ENCODE measurements at places on chromosomes 1 and 21. TPM values are rescaled to one million over a fixed set of nuclear protein-coding genes. Genes with fewer than 3 reads are reported as not detected.
A peak's percentile ranks its signal among the peaks of the same experiment; 100 is the strongest.

Gene GUCA2B
- not detected for total RNA-seq

Gene SH2D1B
- total RNA-seq = 2.7 TPM

Gene NCF2
- total RNA-seq = 8.1 TPM

Gene GNAT2
- not detected for total RNA-seq

Gene SPAG17
- total RNA-seq = 10.2 TPM

Gene DNMT3L
- not detected for total RNA-seq

GRCh38 chr1:48302652-48303051 lies 80.1 kb downstream of the SLC5A9 start:
- no peaks in the 10 kb centered on the region for H3K27me3 ChIP-seq
- H3K4me1 ChIP-seq = no peaks in the 10 kb centered on the region
- H3K4me3 ChIP-seq = no peak overlapping the region
- DNase-seq = no peak
- no peak overlapping the region for H3K27ac ChIP-seq

DNA sequence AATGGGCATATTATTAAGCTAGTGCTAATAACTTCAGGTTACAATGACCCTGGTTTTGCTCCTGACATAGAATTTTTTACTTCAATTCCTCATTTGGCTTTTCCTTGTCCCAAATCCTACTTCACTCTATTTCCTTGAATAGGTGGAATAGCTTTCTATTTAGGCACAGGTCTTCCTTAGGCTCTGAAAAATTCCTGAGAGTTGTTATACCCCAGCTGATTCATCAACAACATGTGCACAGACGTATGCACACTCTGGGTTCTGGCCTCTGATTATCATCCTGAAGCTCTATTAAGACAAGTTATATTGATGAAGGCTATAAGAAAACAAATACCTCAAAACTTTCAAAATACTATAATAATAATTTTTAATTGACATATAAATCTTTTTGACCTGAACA lies 172.4 kb downstream of the NTMT2 start:
- H3K4me1 ChIP-seq = no peaks in the 10 kb centered on the region
- no peak for DNase-seq
- H3K4me3 ChIP-seq = no peak overlapping the region
- no peak overlapping the region for H3K27ac ChIP-seq

- DNase-seq = no peak
- no peak overlapping the region for H3K27ac ChIP-seq
Measured at GRCh38 chr1:125119024-125119441, 3934.3 kb downstream of the SRGAP2C start.

DNA sequence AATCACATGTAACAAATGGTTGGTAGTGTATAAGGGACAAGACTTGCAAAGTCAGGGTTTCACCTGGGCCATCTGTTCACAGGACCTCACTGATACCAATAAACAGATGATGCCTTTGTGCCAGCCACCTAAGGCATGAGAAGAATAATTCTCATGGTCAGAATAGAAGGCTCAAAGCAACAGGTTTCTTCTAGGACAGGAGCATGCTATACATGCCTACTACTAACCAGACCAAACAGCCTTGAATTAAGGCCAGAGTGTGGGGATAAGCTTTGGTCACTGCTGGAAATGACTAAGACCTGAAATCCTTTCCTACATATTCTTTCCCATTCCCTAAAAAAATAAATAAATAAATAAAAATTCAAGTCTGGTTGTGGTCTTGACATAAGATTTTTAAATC lies 17.5 kb downstream of the PSMB2 start:
- H3K4me3 ChIP-seq = no peak overlapping the region
- H3K27me3 ChIP-seq = no peaks in the 10 kb centered on the region
- no peak overlapping the region for H3K27ac ChIP-seq
- no peaks in the 10 kb centered on the region for H3K4me1 ChIP-seq

- no peaks in the 10 kb centered on the region for H3K36me3 ChIP-seq
- no peak for DNase-seq
- H3K27ac ChIP-seq = no peak overlapping the region
- no peak overlapping the region for H3K4me3 ChIP-seq
Measured at GRCh38 chr1:228867108-228867950, 132.1 kb downstream of the RHOU start.

- DNase-seq = no peak
- peak overlapping the region; percentile 27 for H3K27ac ChIP-seq
- H3K4me3 ChIP-seq = no peak overlapping the region
- H3K36me3 ChIP-seq = peaks cover 78% of the 10 kb centered on the region
Measured at GRCh38 chr21:33286600-33287456, 20.7 kb downstream of the IL10RB start.

GRCh38 chr1:206089341-206089740 lies 27.8 kb downstream of the AVPR1B start:
- H3K27ac ChIP-seq = no peak overlapping the region
- no peak for DNase-seq
- H3K4me1 ChIP-seq = no peaks in the 10 kb centered on the region
- no peaks in the 10 kb centered on the region for H3K27me3 ChIP-seq

DNA sequence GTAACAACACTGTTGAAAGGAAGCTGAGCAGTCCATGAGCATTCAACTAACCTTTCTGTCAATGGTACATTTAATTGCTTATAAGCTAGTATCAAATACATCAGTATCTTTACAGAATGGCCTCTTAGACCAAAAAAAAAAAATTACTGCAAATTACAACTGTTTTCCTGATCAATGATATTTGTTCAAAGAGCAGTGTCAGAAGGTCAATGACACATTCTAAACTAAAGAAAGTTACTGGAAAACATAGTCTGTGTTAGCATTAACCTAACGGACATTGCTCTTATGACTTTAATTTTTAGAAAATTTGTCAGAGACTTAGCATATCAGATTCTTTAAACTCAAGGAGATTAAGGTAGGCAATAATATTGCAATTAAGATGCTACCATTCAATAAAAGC lies 162.5 kb downstream of the KCNT2 start:
- no peaks in the 10 kb centered on the region for H3K4me1 ChIP-seq
- no peak for DNase-seq
- H3K4me3 ChIP-seq = no peak overlapping the region
- no peaks in the 10 kb centered on the region for H3K36me3 ChIP-seq
- H3K27me3 ChIP-seq = no peaks in the 10 kb centered on the region
- H3K27ac ChIP-seq = no peak overlapping the region

- DNase-seq = no peak
- H3K27me3 ChIP-seq = no peaks in the 10 kb centered on the region
- H3K36me3 ChIP-seq = no peaks in the 10 kb centered on the region
- H3K4me1 ChIP-seq = no peaks in the 10 kb centered on the region
- no peak overlapping the region for H3K27ac ChIP-seq
- no peak overlapping the region for H3K4me3 ChIP-seq
Measured at GRCh38 chr1:117166076-117166475, 44.5 kb upstream of the TRIM45 start.

DNA sequence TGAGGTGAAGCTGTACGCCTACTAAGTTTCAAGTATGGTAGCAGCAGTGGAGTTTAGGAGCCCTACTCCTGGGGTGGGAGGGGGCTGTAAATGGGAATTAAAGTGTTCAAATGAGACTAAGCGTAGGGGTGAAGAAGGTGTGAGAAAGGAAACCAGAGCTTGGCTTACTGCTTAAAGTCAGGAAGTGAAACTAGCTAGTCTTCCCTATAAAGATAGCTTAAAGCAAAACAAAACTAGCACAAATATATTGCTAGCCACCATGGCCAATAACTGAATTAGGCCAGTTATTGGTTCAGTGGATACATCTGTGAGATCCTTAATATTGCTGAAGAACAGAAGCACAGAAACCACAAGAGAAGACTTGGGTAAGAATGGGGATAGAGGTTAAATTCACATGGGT lies 492.2 kb upstream of the PKN2 start:
- no peaks in the 10 kb centered on the region for H3K4me1 ChIP-seq
- H3K27me3 ChIP-seq = no peaks in the 10 kb centered on the region
- no peaks in the 10 kb centered on the region for H3K36me3 ChIP-seq
- no peak overlapping the region for H3K4me3 ChIP-seq
- no peak for DNase-seq
- H3K27ac ChIP-seq = no peak overlapping the region

- DNase-seq = no peak
- H3K36me3 ChIP-seq = no peaks in the 10 kb centered on the region
- H3K4me3 ChIP-seq = no peak overlapping the region
- peaks cover 5% of the 10 kb centered on the region for H3K4me1 ChIP-seq
- peaks cover 9% of the 10 kb centered on the region for H3K27me3 ChIP-seq
Measured at GRCh38 chr1:31215065-31215570, 24.6 kb downstream of the NKAIN1 start.

- H3K27ac ChIP-seq = peak overlapping the region; percentile 76
- peaks cover 42% of the 10 kb centered on the region for H3K4me1 ChIP-seq
- H3K27me3 ChIP-seq = no peaks in the 10 kb centered on the region
- DNase-seq = no peak
- peak overlapping the region; percentile 24 for H3K4me3 ChIP-seq
Measured at GRCh38 chr1:223714849-223715603, 2.7 kb downstream of the CAPN2 start.

GRCh38 chr1:234270581-234271242 lies 102.5 kb upstream of the COA6 start:
- no peaks in the 10 kb centered on the region for H3K36me3 ChIP-seq
- no peak for DNase-seq
- no peaks in the 10 kb centered on the region for H3K27me3 ChIP-seq
- no peak overlapping the region for H3K4me3 ChIP-seq
- no peak overlapping the region for H3K27ac ChIP-seq

DNA sequence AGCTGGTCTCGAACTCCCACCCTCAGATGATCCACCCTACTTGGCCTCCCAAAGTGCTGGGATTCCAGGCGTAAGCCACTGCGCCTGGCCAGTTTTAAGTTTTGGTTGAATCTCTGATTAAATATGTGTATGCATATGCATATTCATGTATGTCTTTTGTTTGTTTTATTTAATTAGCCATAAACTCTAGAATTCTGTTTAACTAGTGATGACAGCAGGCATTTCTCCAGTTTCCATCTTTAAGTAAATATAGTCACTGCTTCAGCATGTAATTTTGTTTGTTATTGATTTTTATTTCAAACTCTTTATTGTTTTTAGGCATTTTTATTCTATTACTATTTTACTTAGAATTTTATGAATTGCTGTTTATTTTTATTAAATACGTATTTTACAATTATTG lies 58.0 kb downstream of the NUF2 start:
- H3K4me3 ChIP-seq = no peak overlapping the region
- no peaks in the 10 kb centered on the region for H3K4me1 ChIP-seq
- no peaks in the 10 kb centered on the region for H3K27me3 ChIP-seq
- no peak for DNase-seq

DNA sequence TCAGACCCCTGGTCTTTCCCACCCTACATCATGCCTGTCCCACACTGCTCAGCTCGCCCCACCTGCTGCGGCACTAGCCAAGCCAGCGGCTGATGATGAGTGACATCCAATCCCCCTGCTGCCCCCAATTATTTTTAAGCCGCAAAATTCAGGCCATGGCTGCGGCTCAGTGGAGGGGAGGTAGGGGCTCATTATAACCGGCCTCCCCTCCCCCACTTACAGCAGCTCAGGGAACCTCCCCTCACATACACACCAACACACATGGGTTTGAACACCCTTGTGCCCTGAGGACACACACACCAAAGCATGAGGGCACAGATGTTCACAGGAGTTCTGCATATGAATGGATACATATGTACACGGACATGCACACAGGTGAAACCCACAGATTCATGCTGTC lies 5.3 kb downstream of the ADGRB2 start:
- peaks cover 52% of the 10 kb centered on the region for H3K27me3 ChIP-seq
- peaks cover 19% of the 10 kb centered on the region for H3K4me1 ChIP-seq
- H3K36me3 ChIP-seq = no peaks in the 10 kb centered on the region
- H3K27ac ChIP-seq = no peak overlapping the region
- H3K4me3 ChIP-seq = no peak overlapping the region
- no peak for DNase-seq

DNA sequence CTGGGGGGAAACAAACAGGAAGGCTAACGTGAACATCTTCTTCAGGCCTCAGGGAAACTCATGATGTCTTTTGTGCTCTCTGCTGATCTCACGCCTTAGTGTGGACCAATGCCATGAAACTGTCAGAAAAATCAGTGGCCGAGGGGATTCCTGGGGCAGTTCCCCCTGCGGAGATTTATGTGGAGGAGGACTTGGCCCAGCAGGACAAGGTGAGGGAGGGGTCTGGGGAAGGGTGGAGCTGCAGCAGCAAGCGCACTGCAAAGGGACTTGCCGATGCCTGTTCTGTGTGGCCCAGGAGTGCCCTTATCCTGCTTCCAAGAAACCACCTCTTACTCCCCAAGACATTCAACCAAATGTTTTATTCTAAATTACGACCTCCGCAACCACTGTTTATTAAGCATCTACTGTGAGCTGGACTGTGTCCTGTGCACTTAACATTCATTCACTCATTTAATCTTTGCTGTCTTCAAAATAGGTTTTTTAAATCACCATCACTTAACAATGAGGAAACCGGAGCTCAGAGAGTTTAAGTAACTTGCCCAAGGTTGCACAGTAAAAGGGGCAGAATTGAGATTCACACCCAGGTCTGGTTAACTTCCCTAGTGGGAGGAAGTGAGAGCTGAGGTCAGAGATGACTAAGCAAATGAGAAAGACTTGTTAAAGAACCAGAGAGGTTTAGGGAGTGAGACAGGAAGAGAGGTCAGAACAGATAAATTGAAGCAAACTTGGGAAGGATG lies 49.7 kb downstream of the FHAD1 start:
- no peak for DNase-seq
- peaks cover 7% of the 10 kb centered on the region for H3K4me1 ChIP-seq
- peak overlapping the region; percentile 6 for H3K27ac ChIP-seq
- no peak overlapping the region for H3K4me3 ChIP-seq
- no peaks in the 10 kb centered on the region for H3K36me3 ChIP-seq

DNA sequence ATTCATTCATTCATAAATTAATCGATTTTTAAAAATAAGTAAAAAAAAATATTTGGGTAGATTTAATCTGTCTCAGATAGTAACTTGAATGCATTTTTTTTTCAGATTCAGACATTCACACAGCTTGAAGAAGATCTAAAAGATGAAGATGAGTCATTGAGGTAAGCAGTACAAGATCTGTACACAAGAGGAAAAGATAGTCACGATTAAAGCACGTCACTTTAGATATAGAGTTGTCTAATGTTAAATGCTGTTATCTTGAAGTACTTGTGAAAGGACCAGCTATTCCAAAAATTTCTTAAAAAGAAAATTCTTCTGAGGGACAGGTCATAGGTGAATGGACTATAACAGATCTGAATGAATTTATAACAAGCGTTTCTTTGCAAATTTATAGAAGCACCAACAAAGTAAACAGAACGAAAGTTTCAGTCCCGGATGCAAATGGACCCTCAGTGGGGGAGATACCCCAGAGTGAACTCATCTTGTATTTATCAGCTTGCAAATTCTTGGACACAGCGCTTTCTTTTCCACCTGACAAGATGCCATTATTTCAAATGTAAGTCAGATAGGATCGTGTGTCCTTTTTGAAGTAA lies 31.2 kb upstream of the MORC3 start:
- H3K27ac ChIP-seq = no peak overlapping the region
- no peak overlapping the region for H3K4me3 ChIP-seq
- no peaks in the 10 kb centered on the region for H3K36me3 ChIP-seq
- DNase-seq = no peak

GRCh38 chr1:67169496-67169895 lies 3.2 kb downstream of the IL23R start:
- no peaks in the 10 kb centered on the region for H3K36me3 ChIP-seq
- no peaks in the 10 kb centered on the region for H3K27me3 ChIP-seq
- no peak for DNase-seq
- H3K27ac ChIP-seq = no peak overlapping the region
- no peaks in the 10 kb centered on the region for H3K4me1 ChIP-seq
